ENCODE measurements at places on chromosomes 4 and X.

- DNase-seq: no peak
Observed at GRCh38 chrX:66036231-66036630, 3.6 kb downstream of the VSIG4 start.

DNA sequence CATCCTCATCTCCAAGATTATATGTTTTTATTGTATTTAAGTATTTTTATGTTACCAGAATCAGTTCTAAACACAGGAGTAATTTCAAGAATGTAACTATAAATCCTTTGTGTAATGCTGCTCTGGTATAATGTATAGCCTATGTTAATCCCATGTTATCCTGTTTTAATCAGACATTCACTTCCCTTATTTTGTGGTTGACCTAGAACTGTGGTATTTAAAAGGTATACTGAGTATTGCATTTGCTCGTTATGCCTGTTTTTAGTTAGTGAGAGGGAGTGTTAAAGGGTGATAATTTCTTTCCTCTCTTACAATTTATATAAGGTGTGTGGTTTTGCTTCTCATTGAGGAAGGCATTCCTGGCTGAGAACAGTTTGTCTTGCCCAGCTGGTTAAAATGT lies 26.2 kb downstream of the MTM1 start:
- DNase-seq: no peak

GRCh38 chr4:159018062-159018629 lies 84.7 kb upstream of the RAPGEF2 start:
- DNase-seq: peak; percentile 37

- DNase-seq: no peak
Observed at GRCh38 chrX:37786624-37787422, 7.0 kb downstream of the CYBB start.

DNA sequence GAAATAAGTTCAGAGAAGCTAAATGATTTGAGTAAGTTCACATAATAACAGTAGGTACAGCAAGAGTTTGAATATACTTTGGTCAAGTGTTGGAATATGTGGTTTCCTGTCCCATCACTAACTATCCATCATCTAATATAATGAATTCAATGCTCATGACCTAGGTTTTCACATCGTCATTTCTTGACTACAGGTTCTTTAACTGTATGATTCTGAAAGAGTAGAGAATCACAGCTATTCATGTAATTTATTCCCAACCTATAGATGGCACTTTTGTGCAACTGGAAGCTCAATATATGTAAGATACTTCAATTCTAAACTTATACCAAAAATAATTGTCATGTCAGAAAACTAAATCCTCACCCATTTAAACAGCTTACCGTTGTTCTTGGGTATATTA lies 53.1 kb downstream of the TIGD2 start:
- DNase-seq: no peak

DNA sequence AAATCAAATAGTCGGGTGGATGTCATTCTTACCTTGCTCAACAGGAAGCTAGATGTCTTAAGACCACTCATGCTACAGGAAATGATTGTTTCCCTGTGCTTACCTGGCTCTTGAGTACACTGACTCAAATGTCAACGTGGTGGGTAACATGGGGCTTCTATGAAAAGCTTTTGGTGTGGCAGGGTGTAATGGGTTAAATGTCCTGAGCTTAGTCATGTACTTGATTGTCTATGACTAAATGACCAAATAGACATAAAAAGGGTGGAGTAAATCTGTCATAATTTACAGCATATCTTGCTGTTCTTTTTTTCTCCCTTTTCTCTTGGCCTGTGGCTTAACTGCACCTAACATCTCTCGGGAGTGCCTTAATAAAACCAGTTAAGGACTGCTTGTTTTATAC lies 44.9 kb downstream of the CCNG2 start:
- DNase-seq: no peak

- no peak for DNase-seq
Observed at GRCh38 chr4:53614591-53614990, 23.3 kb upstream of the LNX1 start.

- no peak for DNase-seq
Observed at GRCh38 chrX:68045008-68045577, 388.2 kb downstream of the OPHN1 start.

DNA sequence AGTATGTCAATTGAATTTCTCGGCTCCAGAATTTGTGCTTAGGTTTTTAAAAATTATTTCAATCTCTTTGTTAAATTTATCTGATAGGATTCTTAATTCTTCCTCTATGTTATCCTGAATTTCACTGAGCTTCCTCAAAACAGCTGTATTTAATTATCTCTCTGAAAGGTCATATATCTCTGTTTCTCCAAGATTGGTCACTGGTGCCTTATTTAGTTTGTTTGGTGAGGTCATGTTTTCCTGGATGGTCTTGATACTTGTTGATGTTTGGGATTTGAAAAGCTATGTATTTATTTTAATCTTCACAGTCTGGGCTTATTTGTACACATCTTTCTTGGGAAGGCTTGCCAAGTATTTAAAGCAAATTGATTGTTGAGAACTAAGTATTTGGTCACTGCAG lies 24.7 kb upstream of the HERC3 start:
- DNase-seq: no peak

DNA sequence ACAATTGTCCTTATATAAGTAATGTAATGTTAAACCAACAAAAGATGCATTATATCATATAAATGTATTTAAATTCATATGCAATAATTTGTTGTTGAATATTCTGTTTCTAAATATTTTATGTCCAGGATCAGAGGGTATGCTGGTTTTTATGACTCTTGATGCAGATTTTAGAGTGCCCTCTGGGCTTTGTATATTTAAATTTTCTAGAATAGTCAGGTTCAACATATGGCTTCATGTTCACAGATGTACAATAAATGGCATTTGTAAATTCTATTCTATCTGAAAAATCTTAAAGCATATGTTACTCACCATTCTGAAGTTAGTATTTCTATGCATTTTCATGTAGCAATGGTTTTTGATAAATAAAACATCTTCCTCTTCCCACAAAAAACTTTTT lies 1555.4 kb downstream of the PCDH18 start:
- no peak for DNase-seq

DNA sequence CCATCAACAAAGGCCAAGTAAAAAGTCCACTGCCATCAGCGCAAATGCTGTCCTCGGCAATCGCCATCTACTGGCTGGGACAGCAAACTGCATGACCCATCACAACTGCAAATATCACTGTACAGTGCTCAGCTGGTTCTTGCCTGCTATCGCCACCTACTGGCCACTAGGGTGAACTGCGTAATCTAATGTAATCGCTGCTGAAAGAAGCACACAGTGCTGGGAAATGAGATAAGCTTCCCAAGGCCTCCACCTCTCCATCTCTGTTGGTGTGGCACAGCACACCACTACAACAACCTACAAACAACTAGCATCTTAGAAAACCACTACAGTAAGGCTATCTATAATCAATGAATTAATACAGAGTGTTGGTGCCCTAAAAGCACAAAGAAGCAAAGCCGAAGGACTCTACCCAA lies 298.3 kb downstream of the TEX13A start:
- peak; percentile 38 for DNase-seq

- DNase-seq: no peak
Observed at GRCh38 chr4:144575181-144575580, 70.8 kb upstream of the HHIP start.

GRCh38 chrX:48813644-48814043 lies 11.8 kb downstream of the HDAC6 start:
- no peak for DNase-seq

GRCh38 chr4:150683775-150684350 lies 101.9 kb downstream of the MAB21L2 start:
- DNase-seq: no peak

GRCh38 chr4:67762086-67762485 lies 7.9 kb upstream of the GNRHR start:
- DNase-seq: no peak

DNA sequence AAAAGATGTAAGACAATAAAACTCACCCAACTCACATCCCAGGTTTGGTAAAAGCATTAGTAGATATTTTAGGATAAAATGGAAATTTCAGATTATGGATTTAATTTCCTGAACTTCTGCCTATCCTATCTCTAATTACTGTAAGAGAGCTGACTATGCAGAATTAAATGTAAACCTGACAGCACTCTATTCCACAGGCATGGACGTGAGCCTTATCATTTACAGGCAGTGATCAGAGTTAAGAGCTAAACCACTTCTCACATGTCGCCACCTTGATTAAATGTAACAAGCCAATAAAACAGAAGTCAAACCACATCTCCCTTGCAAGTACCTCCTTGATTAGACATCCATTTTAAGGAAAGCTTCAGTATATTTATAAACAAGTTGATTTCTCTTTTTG lies 97.5 kb upstream of the CBR4 start:
- no peak for DNase-seq

GRCh38 chr4:7132730-7133582 lies 59.4 kb upstream of the SORCS2 start:
- no peak for DNase-seq

- DNase-seq: no peak
Observed at GRCh38 chr4:175953960-175954521, 111.6 kb upstream of the WDR17 start.

DNA sequence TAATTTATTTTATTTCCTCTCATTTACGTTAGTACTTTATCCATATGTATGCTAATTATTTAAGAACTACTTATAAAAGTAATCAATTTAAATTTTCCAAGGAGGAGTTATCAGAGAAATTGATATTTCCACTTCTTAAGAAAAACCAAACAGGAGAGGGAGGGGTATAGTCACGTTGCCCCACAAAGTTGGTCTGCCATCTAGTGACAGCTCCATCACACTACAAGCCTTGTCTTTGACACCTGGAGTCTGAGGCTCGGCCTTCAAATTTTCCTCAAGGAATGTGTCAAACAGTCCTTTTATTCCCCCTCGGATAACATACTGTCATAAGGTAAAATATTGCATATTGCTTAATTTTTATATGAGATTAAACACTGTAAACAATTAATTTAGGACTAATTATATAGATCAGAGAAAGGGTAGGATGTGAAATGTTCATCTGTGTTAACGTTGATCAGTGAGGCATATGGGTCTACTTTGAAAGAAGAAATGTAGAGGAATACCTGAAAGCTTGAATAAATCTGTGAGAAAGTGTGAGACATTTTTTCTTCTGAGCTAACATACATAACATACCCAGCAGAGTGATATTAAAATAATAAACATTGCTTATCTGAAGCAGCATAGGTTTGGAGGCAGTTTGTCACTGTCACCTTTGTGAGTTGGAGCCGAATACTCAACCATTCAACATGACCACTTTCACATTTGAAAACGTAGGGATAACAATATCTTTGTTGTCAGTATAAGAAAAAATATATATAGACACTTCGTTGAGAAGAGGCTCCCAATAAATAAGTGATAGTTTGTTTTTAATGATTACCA lies 114.4 kb downstream of the GLRA3 start:
- DNase-seq: no peak

DNA sequence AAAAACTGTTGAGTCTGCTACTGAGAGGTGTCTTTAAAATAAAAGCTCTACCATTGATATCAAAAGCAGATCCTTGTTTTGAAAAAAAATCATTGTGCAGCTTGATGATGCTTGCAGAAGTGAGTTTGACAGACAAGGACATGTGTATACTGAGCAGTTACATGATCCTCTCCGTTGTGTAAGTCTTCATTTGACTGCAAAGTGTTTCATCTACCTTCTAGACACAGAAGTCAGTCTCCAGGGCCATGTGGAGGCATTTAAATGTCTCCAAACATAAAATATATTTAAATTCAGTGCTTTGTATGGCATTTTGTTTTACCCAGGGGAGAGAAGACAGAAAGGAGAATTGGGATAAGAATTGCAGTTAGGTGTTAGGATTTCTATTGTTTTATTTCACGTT lies 107.8 kb upstream of the MYOZ2 start:
- no peak for DNase-seq

DNA sequence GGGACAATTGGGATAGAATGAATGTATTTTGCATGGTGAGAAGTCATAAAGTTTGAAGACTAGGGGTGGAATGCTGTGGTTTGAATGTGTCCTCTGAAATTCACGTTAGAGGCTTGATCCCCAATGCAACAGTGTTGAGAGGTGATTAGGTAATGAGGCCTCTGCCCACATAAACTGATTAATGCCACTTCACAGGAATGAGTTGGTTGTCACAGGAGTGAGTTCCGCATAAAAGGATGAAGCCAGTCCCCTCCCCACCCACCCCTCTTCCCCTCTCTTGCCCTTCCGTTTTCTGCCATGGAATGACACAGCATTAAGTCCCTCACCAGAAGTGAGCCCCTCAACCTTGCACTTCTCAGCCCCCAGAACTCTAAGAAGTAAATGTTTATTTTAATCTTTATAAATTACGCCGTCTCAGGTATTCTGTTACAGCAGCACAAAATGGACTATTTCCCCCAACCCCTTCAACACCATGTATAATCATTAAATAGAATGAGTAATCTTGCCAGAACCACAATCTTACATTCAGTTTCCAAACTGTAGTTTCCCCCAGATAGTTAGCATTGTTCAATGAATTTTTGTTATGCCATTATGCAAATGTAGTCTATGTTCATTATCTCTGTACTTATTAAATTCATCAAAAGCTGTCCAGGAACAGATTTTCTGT lies 5.5 kb upstream of the MMAA start:
- no peak for DNase-seq

DNA sequence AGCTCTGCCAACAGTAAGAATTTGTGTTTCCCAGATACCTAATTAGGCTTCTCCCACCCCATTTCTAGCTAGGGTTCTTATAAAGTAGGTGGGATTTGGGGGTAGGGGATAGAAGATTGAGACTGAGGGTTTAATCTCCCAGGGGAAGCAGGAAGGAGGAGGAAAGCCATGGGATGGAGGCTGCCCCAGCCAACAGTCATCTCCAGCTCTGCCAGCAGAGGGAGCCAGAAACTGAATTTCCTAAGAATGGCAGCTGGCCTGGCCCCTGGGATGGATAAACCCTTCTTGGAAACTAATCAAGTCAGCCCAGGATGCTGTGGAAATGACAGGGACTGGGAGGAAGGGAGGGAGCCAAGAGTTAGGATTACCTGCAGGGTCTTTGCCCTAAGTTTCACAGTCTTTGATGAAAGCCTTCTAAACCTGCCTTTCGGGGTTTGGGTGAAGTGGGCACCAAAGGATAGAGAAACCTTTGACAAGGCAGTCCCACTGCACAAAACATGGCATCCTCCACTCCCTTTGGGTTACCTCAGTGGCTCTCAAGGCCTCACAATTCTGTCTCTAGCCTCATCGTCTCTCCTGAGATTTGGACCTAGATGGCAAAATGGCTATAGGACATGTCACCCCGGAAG lies 6.7 kb upstream of the ERCC6L start:
- DNase-seq: peak; percentile 46

DNA sequence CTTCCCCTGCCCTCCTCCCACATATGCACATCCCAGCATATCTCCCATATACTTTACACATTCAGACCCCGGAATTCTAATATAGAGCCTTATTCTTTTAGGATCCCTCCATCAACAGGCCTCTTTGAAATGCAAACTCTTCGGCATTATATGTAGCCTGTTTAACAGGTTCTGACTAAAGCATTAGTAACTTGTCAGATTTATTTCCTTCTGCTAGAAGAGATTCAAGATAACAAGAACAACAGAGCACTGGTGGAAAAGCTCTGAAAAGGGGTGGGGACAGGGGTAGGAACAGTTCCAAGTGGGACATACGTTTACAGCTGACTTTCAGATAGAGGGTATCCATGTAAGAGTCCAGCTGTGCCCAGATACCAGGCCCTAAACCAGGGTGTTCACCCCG lies 31.7 kb upstream of the PRPS1 start:
- no peak for DNase-seq

All from left ventricle myocardium superior (tissue), 1 donor.